T-cell (primary cell): ENCODE measurements at places on chromosomes 1 and 21. TPM values are rescaled to one million over a fixed set of nuclear protein-coding genes. Genes with fewer than 3 reads are reported as not detected.

- no peaks in the 10 kb centered on the region for H3K4me1 ChIP-seq
- no peak for DNase-seq
- H3K4me3 ChIP-seq = no peak overlapping the region
- H3K36me3 ChIP-seq = no peaks in the 10 kb centered on the region
Measured at GRCh38 chr1:200265881-200266280, 144.0 kb downstream of the ZNF281 start.

GRCh38 chr1:207848234-207848633 is 62.7 kb downstream of the CD34 start:
- no peak overlapping the region for H3K4me3 ChIP-seq
- no peak overlapping the region for H3K27ac ChIP-seq
- H3K4me1 ChIP-seq = peaks cover 6% of the 10 kb centered on the region
- DNase-seq = no peak

FAM177B gene
- total RNA-seq = 0.60 TPM

- H3K36me3 ChIP-seq = no peaks in the 10 kb centered on the region
- H3K4me3 ChIP-seq = no peak overlapping the region
- no peak overlapping the region for H3K27ac ChIP-seq
- no peaks in the 10 kb centered on the region for H3K27me3 ChIP-seq
Measured at GRCh38 chr21:39721885-39722284, 23.1 kb upstream of the IGSF5 start.

GRCh38 chr1:236759252-236759859 is 35.7 kb upstream of the MTR start:
- no peaks in the 10 kb centered on the region for H3K4me1 ChIP-seq
- DNase-seq = peak; percentile 15
- H3K36me3 ChIP-seq = no peaks in the 10 kb centered on the region
- no peak overlapping the region for H3K27ac ChIP-seq
- no peaks in the 10 kb centered on the region for H3K27me3 ChIP-seq

- no peaks in the 10 kb centered on the region for H3K27me3 ChIP-seq
- no peaks in the 10 kb centered on the region for H3K36me3 ChIP-seq
- peak overlapping the region; percentile 71 for H3K27ac ChIP-seq
- peak overlapping the region; percentile 78 for H3K4me3 ChIP-seq
- H3K4me1 ChIP-seq = peaks cover 13% of the 10 kb centered on the region
Measured at GRCh38 chr1:150876119-150876454, 312 bp downstream of the ARNT start.

CCDC24 gene
- total RNA-seq = 0.50 TPM

DNA sequence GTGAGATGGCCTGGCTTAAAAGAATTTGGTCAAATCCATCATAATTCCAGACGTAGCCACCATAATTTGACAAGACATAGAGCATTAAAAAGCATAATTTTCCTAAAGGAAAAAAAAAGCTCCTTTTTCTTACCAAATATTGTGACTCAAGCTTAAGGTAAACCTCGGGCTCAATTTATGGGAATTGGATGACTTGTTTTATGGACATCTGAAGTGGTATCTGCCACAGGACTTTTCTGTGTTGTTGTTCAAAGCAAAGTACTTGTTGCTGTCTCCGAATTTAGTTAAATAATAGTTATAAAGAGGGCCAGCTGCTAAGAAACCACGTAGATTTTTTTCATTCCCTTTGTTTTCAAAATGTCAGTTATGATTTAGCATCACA is 1.1 kb downstream of the MPZL1 start:
- DNase-seq = no peak
- peaks cover 16% of the 10 kb centered on the region for H3K4me1 ChIP-seq
- H3K4me3 ChIP-seq = peak overlapping the region; percentile 68

DNA sequence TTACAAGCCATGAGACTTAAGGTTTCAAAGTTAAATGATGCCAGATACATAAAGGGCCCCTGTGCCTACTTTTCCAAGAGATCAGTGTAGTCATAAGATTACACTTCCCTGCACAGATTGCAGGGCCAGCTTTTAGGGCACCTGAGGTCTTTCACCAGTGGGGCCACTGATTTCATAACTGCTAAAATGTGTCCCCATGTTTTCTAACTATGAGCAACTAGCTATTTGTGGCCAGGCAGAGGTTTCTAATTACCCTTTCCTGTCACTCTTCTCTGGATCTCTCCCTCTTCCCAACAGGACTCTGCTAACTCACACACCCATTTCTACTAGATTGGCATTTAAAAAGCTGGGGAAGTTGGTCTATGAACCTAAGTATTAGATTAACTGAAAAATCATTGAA is 207.1 kb upstream of the SGIP1 start:
- no peak overlapping the region for H3K27ac ChIP-seq
- peaks cover 25% of the 10 kb centered on the region for H3K4me1 ChIP-seq
- H3K27me3 ChIP-seq = no peaks in the 10 kb centered on the region
- DNase-seq = no peak
- H3K4me3 ChIP-seq = no peak overlapping the region

GRCh38 chr1:156804572-156805243 is 11.9 kb downstream of the SH2D2A start:
- H3K27ac ChIP-seq = no peak overlapping the region
- no peak for DNase-seq
- no peaks in the 10 kb centered on the region for H3K4me1 ChIP-seq
- H3K27me3 ChIP-seq = no peaks in the 10 kb centered on the region
- no peak overlapping the region for H3K4me3 ChIP-seq

SMCP gene
- total RNA-seq = not detected

- no peak overlapping the region for H3K4me3 ChIP-seq
- no peaks in the 10 kb centered on the region for H3K27me3 ChIP-seq
- peaks cover 57% of the 10 kb centered on the region for H3K36me3 ChIP-seq
- no peak overlapping the region for H3K27ac ChIP-seq
- no peaks in the 10 kb centered on the region for H3K4me1 ChIP-seq
Measured at GRCh38 chr1:201147396-201148015, 6.8 kb downstream of the TMEM9 start.

JAM2 gene
- total RNA-seq = 0.43 TPM

RAB13 gene
- 0.91 TPM for total RNA-seq

DNA sequence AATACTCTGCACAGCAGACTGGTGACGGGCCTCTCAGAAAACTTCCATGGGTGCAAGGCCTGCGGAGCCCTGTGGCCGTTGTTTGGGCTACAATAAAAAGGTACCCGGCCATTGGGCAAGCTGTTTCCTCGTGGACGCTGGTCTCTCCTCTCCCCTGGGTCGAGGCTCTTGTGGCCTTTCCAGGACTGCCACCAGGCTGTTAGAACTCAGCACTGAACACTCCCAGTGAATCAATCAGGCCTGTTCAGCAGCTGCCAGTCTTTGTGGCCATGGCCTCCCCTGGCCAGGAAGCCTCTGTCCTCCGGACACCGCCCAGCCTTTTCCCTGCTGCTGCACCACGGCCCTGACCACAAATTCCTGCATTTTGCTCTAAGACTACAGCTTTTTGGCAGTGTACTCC is 33.0 kb upstream of the ACTRT2 start:
- H3K4me1 ChIP-seq = no peaks in the 10 kb centered on the region
- H3K4me3 ChIP-seq = no peak overlapping the region
- no peaks in the 10 kb centered on the region for H3K36me3 ChIP-seq
- no peak for DNase-seq
- H3K27me3 ChIP-seq = no peaks in the 10 kb centered on the region

SAMD11 gene
- 0.70 TPM for total RNA-seq

DNA sequence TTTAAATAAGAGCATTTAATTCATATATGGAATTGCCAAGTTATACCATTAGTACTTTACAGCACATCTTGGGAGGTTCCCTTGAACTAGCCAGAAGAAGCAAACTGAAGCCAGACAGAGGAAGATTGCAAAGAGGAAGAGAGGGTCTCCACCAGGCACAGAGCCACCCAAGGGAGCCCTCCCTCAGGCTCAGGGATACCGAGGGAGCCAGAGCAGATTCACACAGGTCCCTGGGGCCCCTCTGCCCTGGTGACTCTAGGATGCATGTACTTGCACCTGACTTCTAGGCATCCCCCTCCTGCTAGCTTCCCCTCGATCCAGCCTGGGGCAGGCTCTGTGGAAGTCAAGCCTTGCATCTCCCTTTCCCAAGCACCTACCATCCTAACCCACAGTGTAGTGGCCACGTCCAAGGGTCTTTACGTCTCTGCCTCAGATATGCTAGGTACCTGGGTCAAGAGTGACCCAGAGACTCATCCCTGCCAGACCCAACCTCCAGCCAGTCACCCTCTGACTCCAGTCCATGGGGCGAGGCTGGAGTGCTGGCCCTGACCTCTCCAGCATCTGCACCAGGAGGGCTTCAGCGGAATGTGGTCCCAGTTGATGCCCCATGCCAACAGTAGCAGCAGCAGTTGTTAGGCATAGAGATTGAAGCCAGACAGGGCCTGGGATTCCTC is 6.4 kb downstream of the IFNAR2 start:
- H3K4me1 ChIP-seq = peaks cover 58% of the 10 kb centered on the region
- no peaks in the 10 kb centered on the region for H3K27me3 ChIP-seq
- no peak overlapping the region for H3K4me3 ChIP-seq
- peak overlapping the region; percentile 3 for H3K27ac ChIP-seq

DNA sequence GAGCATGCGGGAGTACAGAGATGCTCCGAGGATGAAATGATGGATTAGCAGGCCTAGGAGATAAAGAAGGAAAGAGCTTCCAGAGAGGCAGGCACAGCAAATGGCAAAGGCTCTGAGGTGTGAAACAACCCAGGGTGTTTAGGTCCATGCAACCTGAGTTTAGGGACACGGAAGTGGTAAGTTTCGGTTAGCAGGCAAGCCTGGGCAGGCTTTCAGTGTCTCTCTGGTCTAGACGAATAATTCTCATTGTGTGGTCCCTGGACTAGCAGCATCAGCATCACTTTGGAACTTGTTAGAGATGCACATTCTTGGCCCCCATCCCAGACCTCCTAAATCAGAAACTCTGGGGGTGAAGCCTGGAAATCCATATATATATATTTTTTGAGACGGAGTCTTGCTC is 18.6 kb downstream of the NKAIN1 start:
- no peaks in the 10 kb centered on the region for H3K36me3 ChIP-seq
- no peaks in the 10 kb centered on the region for H3K4me1 ChIP-seq
- no peak for DNase-seq
- no peak overlapping the region for H3K27ac ChIP-seq

- DNase-seq = no peak
- H3K4me3 ChIP-seq = no peak overlapping the region
- no peaks in the 10 kb centered on the region for H3K27me3 ChIP-seq
- no peaks in the 10 kb centered on the region for H3K36me3 ChIP-seq
Measured at GRCh38 chr1:6922096-6922931, 137.1 kb downstream of the CAMTA1 start.

ERVH48-1 gene
- 0.43 TPM for total RNA-seq

DNA sequence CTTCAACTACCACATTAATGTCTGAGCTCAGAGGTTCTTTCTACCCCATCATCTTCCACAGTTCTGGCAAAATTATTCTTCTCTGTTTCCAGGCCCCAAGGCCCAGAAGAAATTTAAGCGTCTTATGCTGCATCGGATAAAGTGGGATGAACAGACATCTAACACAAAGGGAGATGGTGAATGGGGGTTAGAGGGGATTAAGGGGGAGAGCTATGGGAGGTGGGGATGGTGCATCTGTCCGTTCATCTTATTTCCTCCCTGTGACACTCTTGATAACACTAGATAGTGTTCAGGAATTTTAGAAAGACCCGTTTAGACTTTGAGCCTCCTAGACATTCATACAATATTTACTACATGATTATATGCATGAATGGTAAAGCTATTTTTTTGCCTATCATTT is 17.6 kb upstream of the RPRD2 start:
- no peak overlapping the region for H3K27ac ChIP-seq
- no peak overlapping the region for H3K4me3 ChIP-seq
- no peaks in the 10 kb centered on the region for H3K27me3 ChIP-seq
- peaks cover 72% of the 10 kb centered on the region for H3K36me3 ChIP-seq
- H3K4me1 ChIP-seq = no peaks in the 10 kb centered on the region

HEYL gene
- total RNA-seq = not detected

DNA sequence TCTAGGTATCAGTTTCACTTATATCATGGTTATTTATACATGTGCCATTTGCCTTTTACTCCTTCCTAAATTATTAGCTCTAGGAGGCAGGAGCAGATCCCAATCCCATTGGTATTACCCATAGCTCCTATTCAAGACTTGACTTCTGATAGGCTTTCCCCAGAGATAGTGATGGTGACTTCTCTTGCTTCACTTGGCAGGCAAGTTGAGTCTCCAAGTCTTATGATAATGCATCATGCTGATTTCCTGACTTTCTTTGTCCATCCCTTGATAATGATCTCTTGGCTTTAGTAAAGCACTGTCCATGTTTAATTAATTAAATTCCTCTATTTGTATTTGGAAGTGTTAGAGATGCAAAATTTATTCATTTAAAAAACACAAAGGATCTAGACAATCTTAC is 253.5 kb upstream of the ADAMTS5 start:
- no peak for DNase-seq
- H3K4me1 ChIP-seq = no peaks in the 10 kb centered on the region

GRCh38 chr1:6600410-6601048 is 2.1 kb downstream of the KLHL21 start:
- peaks cover 27% of the 10 kb centered on the region for H3K36me3 ChIP-seq
- no peaks in the 10 kb centered on the region for H3K27me3 ChIP-seq
- H3K4me3 ChIP-seq = peak overlapping the region; percentile 97
- H3K4me1 ChIP-seq = peaks cover 68% of the 10 kb centered on the region
- no peak for DNase-seq

DNA sequence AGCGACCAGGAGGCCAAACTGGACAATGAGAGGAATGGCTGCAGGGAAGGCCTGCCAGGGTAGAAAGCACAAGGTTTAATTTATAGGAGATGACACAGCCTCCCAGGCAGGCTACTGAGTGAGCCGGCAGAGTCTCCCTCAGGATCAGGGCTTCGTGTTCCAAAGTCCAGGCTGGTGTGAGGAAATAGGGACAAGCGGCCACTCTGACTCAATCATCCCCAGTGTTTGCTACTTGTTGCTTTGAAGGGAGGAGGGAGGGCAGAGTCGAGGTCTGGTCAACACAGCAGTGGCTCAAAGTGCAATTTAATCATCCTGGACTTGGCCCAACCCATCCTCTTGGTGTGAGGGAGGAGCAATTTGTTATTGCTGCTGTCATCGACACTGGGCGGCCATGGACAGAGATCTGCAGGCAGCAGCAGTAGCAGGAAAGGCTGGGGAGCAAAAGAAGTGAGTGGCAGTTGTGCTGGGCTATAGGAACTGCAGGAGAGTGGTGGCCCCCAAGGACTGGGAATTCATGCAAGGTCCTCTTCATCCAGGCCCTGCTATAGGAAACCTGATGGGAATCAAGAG is 27.5 kb downstream of the TBX15 start:
- DNase-seq = no peak
- H3K4me1 ChIP-seq = no peaks in the 10 kb centered on the region
- no peaks in the 10 kb centered on the region for H3K27me3 ChIP-seq
- H3K27ac ChIP-seq = no peak overlapping the region
- H3K36me3 ChIP-seq = no peaks in the 10 kb centered on the region
- no peak overlapping the region for H3K4me3 ChIP-seq

DNA sequence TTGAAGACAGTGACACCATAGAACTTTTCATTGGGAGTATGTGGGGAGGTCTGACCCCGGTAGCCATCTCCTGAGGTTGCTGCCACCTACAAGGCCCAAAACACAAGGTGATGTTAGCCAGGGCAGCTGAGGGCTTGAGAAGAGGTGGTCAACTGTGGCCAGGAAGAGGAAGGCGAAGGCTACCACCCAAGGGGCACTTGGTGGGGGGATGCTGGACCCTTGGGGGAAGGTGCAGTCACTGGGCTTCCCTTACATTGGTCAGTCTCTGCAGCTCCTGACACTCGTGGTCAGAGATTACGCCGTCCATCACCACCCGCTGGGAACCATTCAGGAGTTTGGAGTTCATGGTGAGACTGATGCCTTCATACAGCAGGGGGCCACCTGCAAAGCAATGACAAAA is 12.2 kb upstream of the CLDN19 start:
- no peak overlapping the region for H3K27ac ChIP-seq
- DNase-seq = no peak

GRCh38 chr1:102578804-102579203 is 529.5 kb downstream of the COL11A1 start:
- no peaks in the 10 kb centered on the region for H3K36me3 ChIP-seq
- DNase-seq = no peak
- H3K4me3 ChIP-seq = no peak overlapping the region
